ENCODE measurements at places on chromosomes 11 and 22.

DNA sequence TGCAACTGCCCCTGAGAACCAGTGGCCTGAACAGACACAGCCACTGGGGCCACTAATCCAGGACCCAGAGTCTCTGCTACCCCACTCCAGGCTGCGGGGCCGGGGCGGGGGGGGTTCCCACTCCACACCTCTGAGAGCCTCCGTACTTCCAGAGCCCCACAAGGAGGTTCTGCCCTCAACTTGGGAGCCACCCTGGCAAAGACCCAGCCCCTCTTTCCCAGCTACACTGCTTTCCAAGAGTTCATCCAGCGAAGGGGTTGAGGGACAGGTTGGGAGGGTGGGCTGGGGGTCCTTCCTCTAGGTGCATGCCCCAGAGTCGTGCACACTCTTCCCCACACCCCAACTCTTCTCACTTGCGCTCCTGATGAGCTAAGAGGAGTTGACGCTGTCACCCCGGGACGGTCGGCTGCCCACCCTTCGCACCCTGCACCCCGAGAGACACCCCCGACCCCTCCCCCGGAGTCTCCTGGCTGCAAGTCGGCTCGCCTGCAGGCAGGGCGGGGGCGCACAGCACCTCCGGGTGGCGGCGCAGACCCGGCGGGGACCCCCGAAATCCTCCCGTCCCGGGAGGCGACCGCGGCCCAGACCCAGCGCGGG, 531 bp downstream of the RAB3IL1 start:
- DNase-seq, result no peak

DNA sequence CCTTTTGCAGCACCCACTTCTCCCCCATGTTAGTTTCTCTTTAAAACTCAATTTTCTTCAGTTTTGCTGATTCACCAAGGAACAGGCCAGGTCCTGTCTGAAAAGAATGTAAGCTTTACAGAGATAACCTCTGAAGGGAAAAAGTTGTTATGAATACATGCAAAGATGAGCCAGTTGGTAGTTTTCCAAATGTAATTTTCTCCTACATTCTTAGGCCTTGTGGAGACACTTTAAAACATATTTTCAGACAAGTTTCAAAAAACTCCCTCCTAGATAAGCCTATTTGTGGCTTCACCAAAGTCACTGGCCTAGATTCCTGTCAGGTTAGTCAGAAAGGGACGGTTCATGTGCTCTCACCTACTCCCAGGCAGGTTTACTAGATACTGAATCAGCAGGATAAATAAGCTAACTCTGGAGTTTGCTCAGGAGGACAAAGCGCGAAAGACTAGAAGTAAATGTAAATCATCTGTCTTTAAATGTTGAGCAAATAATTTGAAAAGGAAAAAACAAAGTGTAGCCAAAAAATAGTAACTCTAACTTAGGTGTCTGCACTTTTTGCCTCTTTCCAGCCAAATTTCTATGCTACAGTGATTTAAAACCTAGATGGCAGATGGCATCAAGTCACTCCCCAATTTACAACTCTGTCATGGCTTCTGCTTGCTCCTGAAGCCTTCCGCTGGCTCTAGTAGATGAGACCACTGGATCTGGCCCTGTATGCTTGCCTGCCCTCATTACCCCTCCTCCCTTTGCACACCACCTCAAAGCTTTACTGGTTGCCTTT, 4.9 kb upstream of the ATP6V1E1 start:
- DNase-seq, result no peak

- DNase-seq, result peak; percentile 73
Observed at GRCh38 chr22:45553351-45554039, 50.8 kb downstream of the FBLN1 start.

- peak; percentile 6 for DNase-seq
Observed at GRCh38 chr11:104089481-104089880, 53.0 kb downstream of the DDI1 start.
